ENCODE measurements at places on chromosomes 1 and 21.

DNA sequence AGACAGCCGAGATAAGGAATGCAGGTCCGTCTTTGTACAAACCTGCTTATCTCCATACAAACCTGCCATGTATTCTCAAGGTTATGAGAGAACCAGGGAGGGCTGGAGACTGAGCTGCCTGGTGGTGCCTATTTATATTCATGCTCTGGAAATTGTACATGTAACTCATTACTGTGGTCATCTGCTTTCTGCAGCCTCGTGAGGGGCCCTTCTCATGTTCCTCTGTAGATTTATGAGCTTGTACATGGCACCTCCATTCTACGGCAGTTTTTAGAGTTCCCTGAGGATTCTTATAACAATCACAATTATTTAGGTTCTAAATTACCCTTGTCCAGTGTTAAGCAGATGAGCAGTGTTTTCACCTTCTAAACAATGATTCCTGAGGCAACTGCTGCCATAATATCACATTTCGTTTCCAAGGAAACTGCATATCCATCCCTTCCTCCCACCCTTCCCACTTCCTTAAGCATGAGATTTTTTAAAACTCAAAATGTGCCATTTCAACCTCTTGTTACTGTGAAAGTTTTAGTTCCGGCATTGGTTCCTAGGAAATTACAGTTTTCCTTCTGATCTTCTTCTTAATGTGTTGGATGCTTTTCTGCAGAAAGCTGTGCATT is 112.1 kb downstream of the ST6GALNAC3 start:
- no peak for DNase-seq

GRCh38 chr1:150150133-150151021 is 661 bp downstream of the PLEKHO1 start:
- DNase-seq = no peak

GRCh38 chr1:202632241-202632640 is 78.0 kb downstream of the SYT2 start:
- DNase-seq = no peak

- DNase-seq = no peak
Observed at GRCh38 chr1:153542956-153543711, 2.4 kb upstream of the S100A5 start.

- no peak for DNase-seq
Observed at GRCh38 chr1:234906654-234907053, 222.0 kb downstream of the TOMM20 start.

GRCh38 chr1:33163621-33164519 is 18.0 kb downstream of the TRIM62 start:
- DNase-seq = no peak

DNA sequence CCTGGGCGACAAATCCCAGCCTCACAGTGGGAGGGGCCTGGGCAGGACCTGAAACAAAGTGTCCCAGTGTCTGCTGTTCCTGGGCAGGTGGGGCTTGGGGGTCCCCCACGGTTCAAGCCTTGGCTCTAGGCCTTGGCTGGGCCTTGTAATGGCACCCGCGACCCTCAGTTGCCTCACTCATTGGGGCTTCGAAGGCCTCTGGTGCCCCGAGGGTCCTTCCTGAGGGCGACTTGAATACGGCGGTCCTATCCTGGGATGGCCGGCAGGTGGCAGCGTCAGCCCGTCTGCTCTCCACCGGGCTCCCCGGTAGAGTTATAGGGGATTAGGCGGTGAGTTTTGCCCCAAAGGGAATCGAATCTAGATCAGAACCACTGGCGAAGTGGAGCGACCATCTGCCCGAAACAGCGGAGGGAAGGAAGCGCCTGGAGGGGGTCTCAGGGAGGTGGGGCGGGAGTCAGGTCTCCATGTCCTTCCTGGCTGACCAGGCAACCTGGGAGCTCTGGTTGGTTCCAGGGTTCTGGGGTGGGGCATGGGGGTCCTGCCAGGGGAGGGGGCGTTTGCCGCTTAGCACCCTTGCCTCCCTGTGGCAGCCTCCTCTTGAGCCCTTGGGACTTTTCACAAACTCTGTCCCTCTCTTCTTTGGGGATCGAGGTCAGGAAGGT is 2.1 kb upstream of the PEX10 start:
- DNase-seq = peak; percentile 75

DNA sequence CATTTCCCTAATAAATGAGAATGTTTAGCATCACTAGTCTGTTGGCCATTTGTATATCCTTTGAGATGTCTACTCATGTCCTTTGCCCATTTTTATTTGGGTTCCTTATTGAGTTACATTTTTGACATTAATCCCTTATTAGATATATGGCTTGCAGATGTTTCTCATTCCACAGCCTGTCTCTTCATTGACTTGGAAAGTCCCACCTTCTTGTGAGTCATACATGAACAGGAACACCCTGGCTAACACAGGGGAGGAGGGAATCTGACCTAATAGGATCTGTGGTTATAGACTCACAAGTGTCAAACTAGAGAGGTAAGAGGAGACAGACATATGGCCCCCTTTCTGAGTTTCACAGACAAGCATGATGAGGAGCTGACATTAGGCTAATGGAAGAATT is 11.5 kb downstream of the ZP4 start:
- DNase-seq = no peak

DNA sequence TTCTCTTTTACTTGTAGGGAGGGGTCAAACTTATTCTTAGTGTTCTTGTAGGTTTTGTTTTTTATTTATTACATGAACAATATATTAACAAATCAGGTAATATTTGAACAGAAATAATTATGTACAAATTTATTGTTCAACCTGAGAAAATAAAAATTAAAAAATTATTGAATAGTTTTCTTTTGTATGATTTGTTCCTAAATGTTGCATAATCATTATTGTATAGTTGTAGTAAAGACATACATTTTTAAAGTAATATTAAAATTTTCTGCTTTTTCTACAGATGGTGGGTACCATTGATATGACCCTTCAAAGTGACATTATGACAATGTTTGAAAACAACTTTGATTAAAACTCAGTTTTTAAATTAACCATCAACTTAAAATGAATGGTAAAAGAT is 15.9 kb upstream of the EPHX4 start:
- no peak for DNase-seq

DNA sequence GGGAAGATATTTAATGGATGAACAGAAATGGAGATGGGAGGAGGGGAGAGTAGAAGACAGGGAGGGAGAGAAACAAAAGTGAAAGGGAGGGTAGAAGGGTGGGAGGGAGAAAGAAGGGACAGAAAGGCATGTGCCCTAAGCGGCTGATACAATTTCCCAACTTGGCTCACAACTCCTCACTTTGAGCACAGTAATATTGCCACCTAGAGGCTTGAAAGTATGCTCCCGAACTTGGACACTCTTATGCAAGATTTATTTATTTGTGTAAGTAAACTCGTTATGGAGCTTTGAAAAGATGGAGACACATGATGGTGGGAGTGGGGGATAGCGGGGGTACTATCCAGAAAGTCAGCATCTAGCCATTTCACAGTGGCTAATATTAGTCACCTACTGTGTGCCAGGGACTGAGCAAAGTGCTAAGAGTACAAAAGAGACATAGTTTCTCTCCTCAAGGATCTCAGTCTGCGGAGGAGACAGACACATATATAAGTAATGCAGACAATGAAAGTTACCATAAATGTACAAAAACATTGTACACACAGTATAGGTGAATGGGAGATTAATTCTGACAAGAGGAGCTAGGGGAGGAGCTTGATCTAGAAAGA is 189.7 kb downstream of the SEC16B start:
- no peak for DNase-seq

DNA sequence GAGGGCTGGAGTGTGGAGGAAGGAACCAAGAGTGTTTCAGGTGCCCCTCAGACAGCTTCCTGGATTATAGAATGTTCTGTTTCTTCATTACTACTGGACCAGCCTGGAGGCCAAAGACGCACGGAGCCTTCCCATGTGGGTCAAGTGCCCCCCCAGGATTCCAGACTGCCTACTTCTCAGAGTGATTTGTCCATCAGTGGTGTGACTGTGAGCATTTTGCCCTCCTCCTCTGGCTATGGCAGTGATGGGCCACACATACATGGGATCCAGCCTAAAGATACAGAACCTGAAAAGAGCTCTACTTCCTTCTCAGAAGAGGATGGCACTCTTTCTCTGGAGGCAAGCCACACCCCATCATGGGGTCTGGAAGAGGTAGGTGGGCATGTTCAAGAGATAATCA is 64.9 kb downstream of the MACF1 start:
- DNase-seq = no peak

- DNase-seq = no peak
Observed at GRCh38 chr21:36425286-36425685, 40.1 kb downstream of the CHAF1B start.

GRCh38 chr1:107664982-107665925 is 299.7 kb downstream of the VAV3 start:
- no peak for DNase-seq

- no peak for DNase-seq
Observed at GRCh38 chr1:60849401-60849800, 233.0 kb upstream of the NFIA start.

DNA sequence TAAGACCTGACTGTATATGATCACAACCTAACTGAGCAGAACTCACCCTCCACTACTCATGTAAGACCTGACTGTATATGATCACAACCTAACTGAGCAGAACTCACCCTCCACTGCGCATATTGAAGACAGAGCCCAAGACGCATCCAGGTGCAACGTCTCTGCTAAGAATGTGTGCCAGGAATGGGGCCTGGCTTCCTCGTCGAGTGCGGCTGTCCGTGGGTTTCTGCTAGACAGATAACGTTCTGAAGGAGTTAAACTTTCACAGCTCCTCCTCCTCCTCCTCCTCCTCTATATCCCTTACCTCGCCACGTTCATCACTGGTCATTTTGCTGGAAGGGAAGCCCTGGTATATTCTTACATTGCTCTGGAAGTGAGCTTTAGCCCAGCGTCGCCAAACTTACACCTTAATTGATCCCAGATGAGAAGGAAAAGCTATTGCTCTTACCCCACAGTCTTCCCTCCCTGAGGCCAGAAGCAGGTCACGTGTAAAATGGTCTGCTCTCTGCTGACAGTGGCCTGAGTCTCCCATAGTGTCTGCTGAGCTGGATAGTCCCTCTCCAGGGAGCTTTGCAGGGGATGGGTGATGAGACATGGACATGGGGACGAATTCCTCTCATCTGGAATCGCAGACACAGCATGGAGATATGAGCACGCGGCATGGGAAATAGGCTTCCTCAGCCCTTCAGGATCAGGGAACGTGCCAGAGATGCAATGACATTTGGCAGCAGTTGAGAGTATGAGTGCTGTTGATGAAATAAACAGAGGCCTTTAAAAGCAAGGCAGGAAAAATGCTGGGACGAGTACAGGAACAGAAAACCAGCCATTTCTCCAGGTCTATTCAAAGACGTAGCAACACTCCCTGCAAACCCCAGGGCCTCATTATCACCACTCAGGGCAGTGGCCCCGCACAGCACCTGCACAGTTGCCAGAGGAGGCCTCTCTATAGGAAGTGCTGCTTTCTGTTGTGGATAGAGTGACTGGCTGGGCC is 528.1 kb downstream of the KIF26B start:
- no peak for DNase-seq

GRCh38 chr1:202860744-202861419 is 28.1 kb downstream of the RABIF start:
- DNase-seq = peak; percentile 48
